Liver (tissue), 10 donors: ENCODE measurements at places on chromosomes 2 and 18.

DNA sequence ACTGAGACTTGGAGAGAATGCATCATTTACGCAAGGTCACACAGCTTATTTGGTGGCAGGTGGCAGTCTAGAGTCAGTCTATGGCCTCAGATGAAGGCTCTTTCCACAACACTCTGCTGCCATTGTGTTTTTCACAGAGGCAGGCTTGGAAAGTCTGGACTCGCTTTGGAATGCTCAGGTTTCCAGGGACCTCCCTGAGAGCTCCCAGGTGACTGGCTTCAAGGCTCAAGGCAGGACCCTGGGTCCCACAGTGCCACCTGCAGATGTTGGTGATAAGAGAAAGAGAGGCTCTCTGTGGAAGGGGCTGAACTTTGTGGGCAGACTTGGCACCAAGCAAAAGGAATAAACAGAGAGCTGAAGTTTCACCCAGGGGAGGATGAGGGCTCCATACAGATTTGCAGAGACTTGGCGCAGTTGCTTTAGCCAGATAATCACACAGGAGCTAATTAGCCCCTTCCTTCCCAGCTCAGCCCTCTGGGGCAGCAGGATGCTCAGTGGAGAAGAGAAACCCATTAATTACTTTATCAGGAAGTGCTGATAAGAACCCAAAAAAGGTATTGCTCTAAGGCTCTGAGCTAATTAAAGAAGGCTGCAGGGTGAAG lies 103.5 kb downstream of the LBH start:
- no peak for DNase-seq

- no peak for DNase-seq
Observed at GRCh38 chr2:134120406-134120732, 133.5 kb upstream of the MGAT5 start.

DNA sequence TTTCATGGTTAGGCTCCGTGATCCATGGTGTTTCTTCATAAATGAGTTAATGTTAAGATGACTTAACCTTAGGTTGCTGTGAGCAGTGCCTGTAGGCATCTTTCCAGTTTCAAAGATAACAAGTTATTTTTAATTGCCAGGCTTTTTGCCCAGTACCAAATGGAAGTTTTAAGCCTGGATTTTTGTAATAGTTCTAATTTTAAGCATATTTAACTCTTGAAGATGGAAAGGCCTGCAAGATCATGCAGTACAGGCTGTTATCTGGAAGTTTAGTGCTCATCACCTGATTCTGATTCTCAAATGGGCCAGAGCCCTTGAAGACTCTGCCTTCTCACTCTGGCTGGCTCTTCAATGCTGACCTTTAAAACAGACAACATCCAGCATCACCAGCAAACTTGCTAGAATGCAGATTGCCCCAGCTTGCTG lies 141.3 kb downstream of the NCK2 start:
- no peak for DNase-seq

- DNase-seq: no peak
Observed at GRCh38 chr18:36446059-36446458, 148.5 kb downstream of the FHOD3 start.

- no peak for DNase-seq
Observed at GRCh38 chr2:38267270-38267925, 109.7 kb downstream of the ATL2 start.

GRCh38 chr2:109109342-109109741 lies 19.7 kb upstream of the SH3RF3 start:
- no peak for DNase-seq

- DNase-seq: no peak
Observed at GRCh38 chr18:1133541-1133940, 228.9 kb downstream of the ADCYAP1 start.

DNA sequence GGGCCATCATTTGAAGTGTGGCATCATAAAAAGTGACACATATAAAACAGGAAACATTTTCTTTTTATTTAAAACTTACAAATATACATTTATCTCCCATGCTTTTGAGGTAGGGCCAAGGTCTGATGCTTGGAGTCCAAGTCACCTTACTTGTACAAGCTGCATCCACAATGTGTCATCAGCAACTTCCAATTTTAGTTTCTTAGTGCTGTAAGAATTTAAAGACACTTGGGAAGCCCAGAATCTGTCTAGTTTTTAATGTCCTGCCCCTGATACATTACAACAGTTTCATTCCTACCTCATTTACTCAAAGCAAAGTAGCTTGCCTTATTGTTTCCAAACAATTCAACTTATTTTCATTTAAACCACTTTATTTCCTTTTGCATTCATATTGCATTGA lies 297.7 kb downstream of the MTX2 start:
- no peak for DNase-seq

DNA sequence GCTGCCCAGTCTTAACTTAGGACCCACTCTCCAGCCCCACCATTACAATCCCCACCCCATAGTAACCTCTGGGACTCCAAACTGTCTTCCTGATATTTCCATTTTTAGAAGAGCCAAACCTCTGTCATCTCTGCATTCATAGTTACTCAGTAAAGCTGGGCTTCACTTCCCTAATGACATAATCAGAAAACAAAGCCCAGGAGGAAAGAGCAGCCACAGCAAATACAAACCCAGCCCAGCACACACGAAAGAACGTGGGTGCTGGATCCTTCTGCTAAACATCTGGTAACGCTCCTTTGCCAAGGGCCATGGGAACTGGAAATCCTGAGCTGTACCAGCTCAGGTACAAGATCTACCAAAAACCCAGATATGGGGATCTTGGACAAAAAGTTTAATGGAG lies 36.8 kb upstream of the RIOK3 start:
- no peak for DNase-seq

DNA sequence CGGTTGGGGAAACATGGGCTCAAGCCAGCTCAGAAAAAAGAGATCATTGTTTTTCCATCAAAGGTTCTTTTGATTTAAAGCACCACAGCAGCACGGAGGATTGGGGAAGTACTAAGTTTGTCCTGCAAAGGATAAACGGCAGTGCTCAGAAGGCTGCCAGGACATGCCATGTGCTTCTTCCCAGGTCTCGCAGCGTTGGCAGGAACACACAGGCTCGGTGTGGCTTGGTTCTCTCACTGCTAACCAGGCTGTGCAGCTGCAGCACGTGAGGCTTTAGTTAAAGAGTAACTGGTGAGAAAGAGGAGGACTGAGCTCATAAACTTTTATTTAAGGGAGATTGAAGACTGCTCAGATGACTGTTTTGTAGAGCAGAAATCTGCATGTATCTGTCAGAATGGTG lies 264.3 kb downstream of the TSN start:
- no peak for DNase-seq

GRCh38 chr2:71784734-71785511 lies 331.6 kb downstream of the DYSF start:
- DNase-seq: no peak
